ENCODE measurements at places on chromosomes 7 and 10.

- DNase-seq: no peak
Measured at GRCh38 chr10:64658528-64658927, 1137.3 kb downstream of the REEP3 start.

- no peak for DNase-seq
Measured at GRCh38 chr10:127649642-127650041, 87.3 kb upstream of the FOXI2 start.

DNA sequence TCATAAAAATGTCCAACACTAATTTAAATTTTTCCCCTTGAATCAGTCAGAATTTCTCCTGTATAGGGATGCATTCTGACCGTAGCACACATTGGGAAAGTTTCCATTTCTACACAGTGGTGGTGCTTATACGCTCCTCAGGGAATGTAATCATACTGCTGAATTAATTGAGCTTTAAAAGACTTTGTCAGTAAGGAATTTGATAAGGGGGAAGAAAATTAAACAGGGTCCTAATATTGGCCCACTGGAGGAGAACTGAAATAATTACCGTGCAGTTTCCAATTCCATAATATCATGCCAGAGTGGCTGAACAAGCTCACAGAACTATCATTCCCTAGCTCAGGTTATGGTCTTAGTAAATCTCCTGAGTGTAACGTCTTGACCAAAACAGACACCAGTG is 1041.9 kb downstream of the NRG3 start:
- no peak for DNase-seq

GRCh38 chr10:123191886-123192285 is 37.7 kb downstream of the BUB3 start:
- DNase-seq: no peak

- DNase-seq: peak; percentile 55
Measured at GRCh38 chr10:11724938-11725776, 17.0 kb upstream of the ECHDC3 start.

DNA sequence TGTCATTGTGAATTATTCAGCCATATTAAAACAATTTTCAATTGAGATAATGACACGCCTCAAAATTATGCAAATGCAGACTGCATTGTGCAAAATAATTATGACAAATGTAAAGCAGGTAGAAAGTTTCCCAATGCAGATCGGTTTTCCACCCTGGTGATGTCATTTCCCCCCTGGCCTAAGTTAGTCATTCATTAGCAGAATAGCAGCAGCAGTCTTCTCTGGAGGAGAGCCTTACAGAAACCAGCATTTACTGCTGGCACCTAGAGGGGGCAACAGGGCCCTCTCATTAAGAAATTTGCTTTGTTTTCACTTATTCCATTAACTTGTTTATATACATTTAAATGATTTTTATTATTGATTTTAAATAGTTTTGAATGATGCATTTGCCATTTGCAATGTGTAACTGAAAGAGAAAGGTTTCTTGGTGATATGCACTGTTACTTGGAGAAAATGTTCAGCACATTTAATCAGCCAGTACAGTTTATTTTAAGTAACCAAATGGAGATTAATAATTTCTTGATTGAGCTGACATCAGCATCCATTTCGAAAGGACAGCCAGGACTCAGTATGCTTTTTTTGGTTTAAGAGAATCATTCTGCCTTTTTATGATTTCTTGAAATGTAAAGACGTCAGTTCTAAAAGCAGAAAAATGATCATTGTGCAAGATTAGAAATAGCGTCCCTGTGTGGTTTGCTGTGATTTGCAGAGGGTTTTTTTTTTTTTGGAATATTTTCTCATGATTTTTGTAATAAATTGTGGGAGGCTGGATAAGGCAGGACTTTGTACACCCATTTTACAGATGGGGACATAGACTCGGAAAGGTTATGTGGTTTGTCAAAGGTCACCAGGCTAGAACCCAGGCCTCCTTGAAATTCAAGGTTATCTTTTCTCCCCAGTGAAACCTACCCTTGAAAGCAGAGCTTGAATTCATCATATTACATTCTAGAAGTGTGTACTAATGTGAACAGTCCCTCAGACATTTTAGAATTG is 3.5 kb downstream of the ARID5B start:
- DNase-seq: peak; percentile 56

Data from fibroblast of the conjunctiva (primary cell).